ENCODE measurements at places on chromosomes 16 and 17. TPM values are rescaled to one million over a fixed set of nuclear protein-coding genes. Genes with fewer than 3 reads are reported as not detected.
A peak's percentile ranks its signal among the peaks of the same experiment; 100 is the strongest.

DNA sequence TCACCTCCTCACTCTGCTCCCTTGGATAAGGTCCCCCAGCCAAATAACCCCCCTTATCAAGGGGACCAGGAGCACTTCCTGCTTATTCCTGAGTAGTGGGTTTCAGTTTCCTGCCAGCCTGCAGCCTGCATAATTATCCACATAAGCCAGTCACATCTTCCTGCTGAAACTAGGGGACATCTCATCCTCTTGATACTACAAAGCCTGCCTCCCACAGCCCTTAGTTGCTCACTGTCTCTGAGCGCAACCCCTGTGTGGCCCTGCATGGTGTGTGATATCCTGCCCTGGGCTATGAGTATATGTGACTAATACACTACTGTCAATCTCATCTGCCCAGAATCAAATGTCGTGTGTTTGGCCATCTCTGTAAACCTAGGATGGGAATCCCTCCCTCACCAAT, 8.0 kb upstream of the XYLT2 start:
- no peak for DNase-seq

GRCh38 chr17:13931111-13931526, 138.2 kb upstream of the COX10 start:
- DNase-seq: no peak

Gene TBC1D3H
- not detected for total RNA-seq

- DNase-seq: no peak
Measured at GRCh38 chr16:71369494-71369893, 11.0 kb downstream of the CALB2 start.

- DNase-seq: no peak
Measured at GRCh38 chr16:87733190-87733589, 32.6 kb downstream of the KLHDC4 start.

DNA sequence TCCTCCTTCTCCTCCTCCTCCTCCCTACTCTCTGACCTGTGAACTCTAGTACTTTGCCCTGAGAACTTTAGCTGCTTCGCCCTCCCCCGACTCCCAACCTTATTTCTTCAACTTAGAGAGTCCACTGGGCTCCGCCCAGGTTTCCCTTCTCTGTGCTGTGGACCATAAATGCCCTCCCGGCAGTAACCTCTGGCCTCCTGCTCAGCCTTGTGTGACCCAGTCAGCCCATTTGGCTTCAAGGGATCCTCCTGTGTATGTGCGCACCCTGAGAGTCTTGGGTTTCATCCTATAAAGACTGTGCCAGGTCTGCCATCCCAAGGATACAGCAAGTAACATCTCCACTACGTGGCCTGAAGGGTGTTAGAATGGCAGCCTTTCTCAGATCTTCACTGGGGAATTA, 275.6 kb upstream of the C16orf82 start:
- no peak for DNase-seq

DNA sequence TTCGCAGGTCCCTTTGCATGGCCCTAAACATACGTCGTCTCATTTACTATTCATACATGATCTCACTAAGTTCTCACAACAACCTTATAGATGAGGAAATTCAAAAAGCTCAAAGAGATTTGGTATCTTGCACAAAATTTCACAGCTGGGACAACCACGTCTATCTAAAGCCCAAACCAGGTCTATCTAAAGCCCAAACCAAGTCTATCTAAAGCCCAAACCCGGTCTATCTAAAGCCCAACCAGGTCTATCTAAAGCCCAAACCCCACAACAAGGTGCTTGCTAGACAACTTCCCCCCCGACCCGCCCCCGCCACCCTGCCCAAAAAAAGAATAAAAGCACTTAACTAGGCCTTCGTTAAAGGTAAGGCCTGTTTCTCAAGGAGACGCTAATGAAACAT, 174.9 kb downstream of the VPS53 start:
- DNase-seq: no peak

GRCh38 chr17:50866950-50867362, 802 bp upstream of the TOB1 start:
- peak; percentile 94 for DNase-seq

- no peak for DNase-seq
Measured at GRCh38 chr16:72073560-72074230, 10.7 kb downstream of the HPR start.

Gene SLC6A4
- not detected for total RNA-seq

GRCh38 chr16:68356249-68356918, 45.6 kb downstream of the PRMT7 start:
- DNase-seq: no peak

GRCh38 chr17:57861000-57861789, 11.4 kb upstream of the MRPS23 start:
- DNase-seq: peak; percentile 91

DNA sequence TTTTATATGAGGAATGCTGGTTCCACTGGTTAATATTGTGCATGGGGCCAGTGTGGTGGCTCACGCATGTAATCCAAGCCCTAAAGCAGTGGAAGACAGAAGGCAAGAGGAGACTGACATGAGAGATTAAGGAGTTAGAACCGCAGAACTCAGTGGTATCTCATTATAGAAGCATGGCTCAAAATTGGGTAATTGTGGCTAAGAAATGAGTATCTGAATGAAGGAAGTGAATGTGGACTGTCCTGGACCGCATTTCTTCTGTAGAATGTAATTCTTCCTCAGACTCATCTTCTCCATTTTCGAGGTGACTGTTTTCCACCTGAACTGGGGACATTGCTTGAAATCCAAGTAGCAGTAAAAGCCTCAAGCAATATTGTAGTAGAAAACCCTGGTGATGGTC, 42.6 kb upstream of the CDR2 start:
- DNase-seq: no peak

DNA sequence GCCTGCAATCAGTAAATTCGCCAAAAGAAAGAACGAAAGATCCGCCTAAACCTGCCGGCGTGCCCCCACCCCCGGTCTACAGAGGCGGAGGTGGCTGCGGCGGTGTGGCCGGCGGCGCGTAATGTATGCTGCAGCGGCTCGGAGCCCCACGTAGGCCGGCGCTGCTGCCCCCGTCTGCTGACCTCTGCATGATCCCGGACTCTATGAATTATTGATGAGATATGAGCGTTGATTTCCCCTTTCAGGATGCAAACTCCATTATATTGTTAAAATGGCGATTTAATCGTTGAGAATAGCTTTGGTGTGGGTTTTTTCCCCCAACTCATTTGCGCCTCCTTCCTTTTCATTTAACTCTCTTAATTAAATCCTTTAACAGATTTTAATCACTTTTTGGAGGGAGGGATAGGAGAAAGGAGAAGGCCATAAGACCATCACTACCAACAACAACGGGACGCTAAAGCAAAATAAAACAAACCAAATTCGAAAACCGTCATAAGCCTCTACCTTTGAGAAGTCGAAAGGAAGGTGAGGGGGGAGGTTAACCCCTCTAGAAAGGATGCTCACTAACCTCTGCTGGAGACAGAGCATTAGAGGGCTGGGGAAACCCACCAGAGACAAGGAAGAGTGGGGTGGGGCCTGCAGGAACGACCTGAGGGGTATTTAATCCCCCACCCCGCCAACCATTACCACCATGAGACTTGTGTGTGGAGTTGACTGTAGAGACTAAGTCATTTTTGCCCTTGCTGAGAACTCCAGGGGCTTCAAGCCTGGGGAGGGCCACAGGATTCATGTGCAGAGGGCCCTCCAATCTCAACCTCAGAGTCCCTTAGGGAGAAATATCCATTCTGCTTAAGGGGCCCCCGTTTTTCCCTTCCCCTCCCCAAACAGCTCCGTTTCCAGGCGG, 3.4 kb downstream of the HOXB3 start:
- no peak for DNase-seq

- no peak for DNase-seq
Measured at GRCh38 chr16:87678618-87679017, 76.3 kb downstream of the JPH3 start.

- DNase-seq: no peak
Measured at GRCh38 chr16:68800257-68800875, 43.0 kb upstream of the TANGO6 start.

GRCh38 chr17:74738051-74738996, 1.3 kb downstream of the RAB37 start:
- peak; percentile 95 for DNase-seq

Gene MT1G
- not detected for total RNA-seq

Gene NTN3
- total RNA-seq: not detected

Gene PRCD
- total RNA-seq: 4.0 TPM

Gene CCL5
- 83.4 TPM for total RNA-seq

- DNase-seq: no peak
Measured at GRCh38 chr17:77480199-77480508, 339.4 kb downstream of the SEC14L1 start.

DNA sequence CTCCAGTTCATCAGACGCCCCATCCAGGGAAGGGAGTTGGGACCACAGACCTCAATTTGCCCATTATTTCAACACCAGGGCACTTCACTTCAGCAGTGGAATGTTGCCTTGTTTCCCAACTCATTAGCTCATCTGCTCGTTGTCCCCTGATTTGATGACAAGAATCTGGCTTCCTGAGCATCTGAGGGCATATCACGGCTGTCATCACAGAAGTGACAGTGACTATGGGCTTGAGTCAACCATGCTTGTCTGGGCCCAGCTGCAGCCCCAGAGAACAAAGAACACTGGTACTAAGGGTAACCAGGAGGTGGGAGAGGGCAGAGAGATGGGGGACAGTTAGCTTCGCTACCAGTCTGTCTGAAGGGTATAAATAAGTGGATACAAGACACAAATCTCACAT, 266.0 kb upstream of the SDK2 start:
- no peak for DNase-seq
